NCI-H526 (cell line): ENCODE measurements at places on chromosomes 7 and 10.

GRCh38 chr7:137772316-137772715, 74.5 kb downstream of the DGKI start:
- no peak for DNase-seq

- DNase-seq, result no peak
Observed at GRCh38 chr7:25988640-25989039, 163.4 kb upstream of the NFE2L3 start.

DNA sequence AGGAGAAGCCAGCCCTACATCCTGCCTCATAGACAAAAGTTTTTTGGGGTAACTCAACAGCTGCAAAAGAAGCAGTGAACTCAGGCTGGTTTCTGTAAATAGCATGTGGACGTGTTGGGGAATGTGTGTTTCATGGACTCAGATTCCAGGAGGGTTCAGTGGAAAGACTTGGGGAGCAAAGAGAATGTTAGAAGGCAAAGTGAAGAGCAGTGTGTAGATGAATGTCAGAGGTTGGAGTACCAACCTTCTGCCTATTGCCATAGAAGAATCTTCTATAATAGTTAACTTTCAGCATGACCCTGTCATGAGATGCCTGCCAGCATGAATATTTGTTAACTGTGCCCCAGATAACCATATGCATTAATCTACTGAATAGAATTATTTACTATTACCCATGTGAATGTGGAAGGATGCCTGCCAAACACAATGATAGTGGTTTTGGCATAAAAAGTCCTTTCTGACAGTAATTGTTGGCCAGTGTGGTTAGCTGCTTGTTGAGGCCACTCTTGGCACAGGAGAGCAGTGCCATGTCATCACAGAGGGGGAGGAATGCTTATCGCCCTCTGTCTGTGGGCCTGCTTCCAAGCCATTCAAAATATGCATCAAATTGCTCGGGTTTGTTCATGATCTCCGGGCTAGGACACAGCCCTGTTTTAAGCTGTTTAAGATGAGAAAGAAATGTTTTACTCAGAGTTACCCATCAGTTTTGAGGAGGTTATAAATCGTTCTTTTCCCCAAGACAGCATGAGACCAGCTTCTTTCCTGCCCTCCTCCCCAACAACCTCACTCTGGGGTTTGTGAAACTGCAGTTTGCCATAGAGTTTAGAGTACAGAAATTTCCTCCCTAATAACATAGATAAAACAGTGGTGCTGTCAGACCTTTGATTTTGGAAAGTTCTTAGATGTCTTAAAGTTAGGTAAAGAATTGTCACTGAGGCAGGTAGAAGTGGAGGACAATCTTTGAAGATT, 165.3 kb downstream of the WNT2 start:
- DNase-seq, result no peak

- DNase-seq, result no peak
Observed at GRCh38 chr7:147804032-147804431, 786.5 kb upstream of the C7orf33 start.

GRCh38 chr7:87369216-87369615, 23.8 kb downstream of the CROT start:
- DNase-seq, result no peak

- DNase-seq, result no peak
Observed at GRCh38 chr7:121298831-121299239, 30.0 kb upstream of the WNT16 start.

DNA sequence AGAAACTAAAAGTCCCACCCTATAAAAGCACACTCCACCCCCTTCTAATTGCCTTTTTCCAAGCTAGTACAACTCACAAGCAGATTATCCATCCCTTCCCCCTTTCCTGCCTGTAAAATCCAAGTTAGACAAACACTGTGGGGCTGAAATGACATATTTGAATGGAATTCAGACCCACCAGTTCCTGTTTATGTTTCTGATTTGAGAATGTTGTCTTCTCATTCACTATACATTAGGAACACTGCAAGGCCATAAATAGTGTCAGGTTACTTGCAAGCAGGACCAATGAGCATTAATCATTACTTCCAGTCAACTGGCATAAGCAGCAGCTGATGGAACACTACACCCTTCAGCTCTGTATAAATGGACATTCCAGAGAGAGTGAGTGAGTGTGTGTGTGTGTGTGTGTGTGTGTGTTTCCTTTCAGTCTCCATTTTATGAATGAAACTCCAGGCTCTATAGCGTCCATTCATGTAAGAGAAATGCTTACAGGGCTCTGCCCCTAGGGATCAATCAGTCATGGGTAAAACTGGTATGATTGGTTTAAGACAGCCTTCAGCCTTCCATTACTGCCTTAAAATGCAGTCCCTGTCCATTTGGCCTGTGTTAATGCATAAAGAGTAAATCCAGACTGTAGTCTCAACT, 69.3 kb downstream of the ETV1 start:
- DNase-seq, result peak; percentile 88

GRCh38 chr7:28977881-28978280, 19.8 kb upstream of the TRIL start:
- no peak for DNase-seq

DNA sequence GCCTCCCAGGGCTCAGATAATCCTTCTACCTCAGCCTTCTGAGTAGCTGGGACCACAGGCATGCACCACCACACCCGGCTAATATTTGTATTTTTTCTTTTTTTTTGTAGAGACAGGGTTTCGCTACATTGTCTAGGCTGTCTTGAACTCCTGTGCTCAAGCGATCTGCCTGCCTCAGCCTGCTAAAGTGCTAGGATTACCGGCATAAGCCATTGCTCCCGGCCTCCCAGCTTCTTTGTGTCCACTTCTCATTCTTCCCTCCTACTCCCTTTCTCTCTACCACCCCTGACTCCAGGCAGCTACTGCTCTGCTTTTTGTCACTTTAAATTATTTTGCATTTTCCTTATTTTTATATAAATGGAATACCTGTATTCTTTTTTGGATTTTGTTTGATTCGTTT, 83.4 kb downstream of the PALS2 start:
- DNase-seq, result no peak

DNA sequence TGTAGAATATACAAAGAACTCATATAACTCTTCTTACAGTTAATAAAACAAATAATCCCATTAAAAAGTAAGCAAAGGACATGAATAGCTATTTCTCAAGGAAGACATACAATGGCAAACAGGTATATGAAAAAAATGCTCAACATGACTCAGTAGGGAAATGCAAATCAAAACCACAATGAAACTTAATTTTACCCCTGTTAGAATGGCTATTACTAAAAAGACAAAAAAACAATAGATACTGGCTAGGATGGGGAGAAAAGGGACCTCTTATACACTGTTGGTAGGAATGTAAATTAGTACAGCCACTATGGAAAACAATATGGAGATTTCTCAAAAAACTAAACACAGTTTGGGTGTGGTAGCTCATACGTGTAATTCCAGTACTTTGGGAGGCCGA, 37.8 kb downstream of the HERPUD2 start:
- DNase-seq, result peak; percentile 51

GRCh38 chr7:40709062-40709964, 574.5 kb downstream of the SUGCT start:
- DNase-seq, result no peak

- DNase-seq, result no peak
Observed at GRCh38 chr7:106731646-106732444, 70.9 kb upstream of the CCDC71L start.

DNA sequence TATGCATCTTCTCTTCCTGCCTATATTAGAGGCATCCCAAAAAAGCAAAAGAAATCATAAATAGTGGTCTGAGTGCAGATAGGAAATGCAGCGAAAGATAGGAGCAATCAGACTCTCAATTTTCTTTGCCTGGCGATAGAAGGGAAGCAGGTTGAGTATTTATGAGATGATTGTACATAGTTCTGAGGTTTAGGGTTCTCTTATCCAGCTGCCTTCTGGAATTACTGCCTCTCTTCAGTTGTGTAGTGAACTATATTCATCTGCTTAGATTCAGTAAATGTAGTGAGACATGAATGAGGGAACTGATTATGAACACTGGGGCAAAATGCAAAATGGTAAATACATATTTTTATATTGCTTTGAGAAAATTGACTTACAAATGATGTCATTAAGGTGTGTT, 93.0 kb upstream of the CYP26C1 start:
- no peak for DNase-seq

DNA sequence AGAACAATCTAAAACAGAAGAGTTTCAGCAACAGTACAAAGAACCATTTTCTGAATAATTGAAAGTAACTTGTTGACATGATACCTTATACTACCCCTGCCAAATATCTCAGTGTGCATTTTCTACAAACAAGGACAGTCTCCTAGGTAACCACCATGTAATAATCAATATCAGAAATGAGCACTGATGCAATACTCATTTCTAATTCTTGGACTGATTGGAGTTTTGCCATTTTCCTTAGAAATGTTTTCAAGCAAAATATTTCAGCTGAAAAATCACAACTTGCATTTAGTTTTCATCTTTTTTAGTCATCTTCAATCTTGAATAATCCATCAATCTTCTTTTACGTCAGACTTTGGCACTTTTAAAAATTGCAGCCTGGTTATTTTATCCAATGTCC, 420.2 kb downstream of the CDC14C start:
- no peak for DNase-seq

- DNase-seq, result peak; percentile 62
Observed at GRCh38 chr7:34165927-34166550, 260.7 kb downstream of the BMPER start.

DNA sequence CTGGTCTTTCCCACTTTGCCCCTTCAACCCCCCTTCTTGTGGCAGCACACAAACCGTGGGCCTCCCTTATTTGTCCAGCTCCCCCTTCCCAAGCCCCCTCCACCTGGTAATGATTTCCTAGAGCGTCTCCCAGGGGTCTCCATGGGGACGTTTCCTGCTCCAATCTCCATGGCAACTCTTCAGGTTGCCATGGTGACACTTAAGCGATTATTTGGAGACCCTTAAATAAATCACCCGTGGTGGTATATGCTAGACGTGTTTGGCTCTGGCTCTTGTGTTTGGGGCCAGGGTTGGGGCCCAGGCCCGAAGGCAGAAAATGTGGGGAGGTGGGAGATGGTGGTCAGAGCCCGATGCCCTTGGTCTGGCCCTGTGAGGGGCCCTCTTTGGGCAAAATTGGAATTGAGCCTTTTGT, 41.1 kb upstream of the DLG5 start:
- no peak for DNase-seq

- DNase-seq, result no peak
Observed at GRCh38 chr7:45589061-45589460, 14.9 kb downstream of the ADCY1 start.

GRCh38 chr7:17971411-17971810, 31.1 kb upstream of the SNX13 start:
- no peak for DNase-seq

GRCh38 chr7:135971366-135971725, 5.8 kb downstream of the MTPN start:
- no peak for DNase-seq

- DNase-seq, result peak; percentile 58
Observed at GRCh38 chr10:86756511-86757112, at the start of gene BMPR1A. Gene BMPR1A, plus strand, starts transcription at chr10:86756619. Its CDS starts 119,400 bp downstream, at chr10:86876019.

DNA sequence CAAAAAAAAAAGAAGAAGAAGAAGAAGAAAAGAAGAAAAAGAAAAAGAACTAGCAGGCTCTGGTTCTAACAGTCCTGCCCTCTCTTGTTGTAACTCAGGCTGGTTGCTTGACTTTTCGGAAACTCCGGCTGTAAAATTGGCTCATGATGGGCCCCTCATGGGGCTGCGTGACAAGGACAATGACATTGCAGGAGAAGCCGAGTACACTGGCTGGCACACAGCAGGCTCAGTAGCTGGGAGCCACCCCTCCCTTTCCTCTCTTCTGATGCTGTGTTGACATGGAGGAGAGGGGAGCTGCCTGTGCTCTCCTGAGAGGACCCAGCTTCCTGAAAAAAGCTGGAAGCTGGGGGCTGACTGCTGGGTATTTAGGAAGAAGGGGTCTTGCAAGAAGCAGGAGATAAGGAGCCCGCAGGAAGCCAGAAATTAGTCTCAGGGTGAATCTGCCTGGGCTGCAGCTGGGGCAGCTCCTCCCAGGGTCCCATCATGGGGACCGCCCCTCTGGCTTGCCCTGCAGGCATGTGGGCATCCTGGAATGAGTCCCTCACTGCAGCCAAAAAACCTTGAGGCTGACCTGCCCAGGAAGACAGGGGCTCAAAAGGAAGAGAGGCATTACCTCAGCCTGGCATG, 14.6 kb upstream of the GPR26 start:
- no peak for DNase-seq

DNA sequence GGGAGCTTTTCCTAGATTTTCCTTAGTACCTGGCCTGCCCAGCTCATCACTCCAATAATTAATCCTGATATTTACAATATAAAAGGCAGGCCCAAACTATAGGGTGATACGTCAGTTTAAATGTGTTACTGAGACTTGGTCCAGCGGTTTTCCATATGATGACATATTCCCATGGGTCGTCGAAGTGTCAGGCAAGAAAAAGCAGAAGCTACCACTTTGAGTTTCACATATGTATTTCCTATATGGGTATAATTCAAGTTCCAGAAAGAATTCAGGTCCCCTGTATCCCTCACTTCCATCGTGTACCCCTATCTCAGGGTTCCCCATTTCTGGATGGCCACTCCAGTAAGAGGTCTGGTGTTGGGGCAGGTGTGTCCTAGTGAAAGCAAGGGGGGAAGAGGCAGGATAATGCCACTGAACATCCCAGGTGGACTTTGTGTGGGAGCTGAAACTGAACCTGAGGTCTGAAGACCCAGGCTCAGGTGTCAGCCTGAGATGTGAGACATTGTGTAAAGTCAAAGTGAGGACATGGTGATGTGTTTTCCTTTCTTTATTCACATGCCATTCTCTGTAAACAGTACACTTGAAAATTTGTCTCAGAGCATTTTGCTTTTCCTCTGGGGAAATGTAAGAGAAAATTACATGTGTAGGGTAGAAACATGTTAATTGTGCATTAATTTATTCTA, 167.8 kb downstream of the PLXDC2 start:
- no peak for DNase-seq

DNA sequence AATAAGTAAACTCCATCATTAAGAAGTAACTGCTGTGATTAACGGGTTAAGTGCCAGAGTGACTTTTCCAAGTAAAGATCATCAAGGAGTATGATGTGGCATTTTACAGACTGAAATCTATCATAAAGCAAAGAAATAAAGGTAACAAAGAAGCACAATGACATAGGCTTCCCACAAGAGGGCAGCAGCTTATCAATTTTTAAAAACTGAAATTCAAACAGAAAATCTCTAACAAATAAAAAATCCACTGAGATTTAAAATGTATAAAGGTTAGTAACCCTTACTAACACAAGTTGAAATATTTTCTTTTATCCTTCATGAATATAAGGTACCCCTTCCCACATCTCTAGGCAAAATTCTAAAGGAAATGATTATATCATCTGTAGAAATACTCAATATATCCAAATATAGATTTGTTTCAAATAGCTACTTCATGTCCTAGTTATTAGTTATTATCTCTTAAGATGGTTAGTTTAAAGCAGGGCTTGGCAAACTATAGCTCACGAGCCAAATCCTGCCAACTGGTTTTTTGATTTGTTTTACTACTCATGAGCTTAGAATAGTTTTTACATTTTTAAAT, 29.2 kb downstream of the FAM3C start:
- DNase-seq, result no peak

- DNase-seq, result no peak
Observed at GRCh38 chr7:93884541-93884940, 6.0 kb downstream of the TFPI2 start.

DNA sequence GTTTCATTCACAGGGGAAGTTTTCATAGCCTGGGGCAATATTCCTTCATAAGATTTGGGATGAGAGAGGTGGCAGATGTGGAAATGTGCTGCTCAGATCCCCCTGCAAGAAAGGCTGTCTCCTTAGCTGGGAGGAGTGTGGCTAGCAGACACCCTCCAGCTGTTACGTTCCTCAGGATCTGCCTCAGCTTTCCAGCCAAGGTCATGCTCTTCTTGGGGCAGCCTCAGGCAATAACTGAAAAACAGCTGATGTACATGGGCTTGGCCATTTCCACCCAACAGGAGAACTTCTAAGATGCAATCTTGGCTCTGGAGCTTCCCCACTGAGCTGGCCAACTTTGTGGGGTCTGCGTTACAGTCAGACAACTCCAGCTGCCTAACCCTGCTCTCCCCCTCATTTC, 51.3 kb upstream of the SEPTIN7 start:
- no peak for DNase-seq
